Kidney (tissue), 22 donors: ENCODE measurements at places on chromosomes 4 and X. TPM values are rescaled to one million over a fixed set of nuclear protein-coding genes. Genes with fewer than 3 reads are reported as not detected.

DNA sequence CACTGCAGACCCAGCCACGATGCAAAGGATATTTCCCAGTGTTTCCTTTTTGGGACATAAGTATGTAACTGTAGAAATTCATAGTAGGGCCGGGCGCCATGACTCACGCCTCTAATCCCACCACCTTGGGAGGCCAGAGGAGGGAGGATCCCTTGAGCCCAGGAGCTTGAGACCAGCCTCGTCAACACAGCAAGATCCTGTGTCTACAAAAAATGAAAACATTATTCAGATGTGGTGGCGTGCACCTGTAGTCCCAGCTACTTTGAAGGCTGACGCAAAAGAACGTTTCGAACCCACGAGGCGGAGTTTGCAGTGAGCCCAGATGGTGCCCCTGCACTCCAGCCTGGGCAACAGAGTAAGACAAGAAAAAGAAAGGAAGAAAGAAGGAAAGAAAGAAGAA lies 49.2 kb downstream of the CRLF2 start:
- no peaks in the 10 kb centered on the region for H3K36me3 ChIP-seq
- no peak overlapping the region for H3K4me3 ChIP-seq
- no peak for DNase-seq
- no peaks in the 10 kb centered on the region for H3K4me1 ChIP-seq
- no peak overlapping the region for H3K27ac ChIP-seq

DNA sequence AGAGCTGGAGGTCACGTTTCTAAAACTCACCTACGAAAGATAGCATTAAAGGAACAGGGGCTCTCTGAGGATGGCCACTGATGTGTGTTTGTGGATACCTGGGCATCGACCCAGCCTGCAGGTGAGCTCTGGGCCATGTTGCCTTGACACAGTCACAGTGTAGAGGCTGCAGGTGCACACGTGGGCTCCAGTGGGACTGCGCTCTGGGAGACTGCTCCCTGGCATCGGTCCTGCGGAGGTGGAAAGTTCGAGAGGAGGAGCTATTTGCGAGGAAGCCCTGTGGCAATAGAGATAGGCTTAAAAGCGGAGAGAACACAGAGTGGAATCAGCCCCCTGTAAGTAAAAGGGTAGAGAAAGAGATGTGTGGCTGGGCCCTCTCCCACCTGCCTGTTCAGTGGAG lies 12.3 kb upstream of the TADA2B start:
- H3K4me3 ChIP-seq = no peak overlapping the region
- peaks cover 8% of the 10 kb centered on the region for H3K4me1 ChIP-seq
- peak overlapping the region; percentile 63 for H3K27ac ChIP-seq
- peaks cover 18% of the 10 kb centered on the region for H3K36me3 ChIP-seq

- no peaks in the 10 kb centered on the region for H3K4me1 ChIP-seq
- H3K36me3 ChIP-seq = no peaks in the 10 kb centered on the region
- no peak for DNase-seq
- H3K27ac ChIP-seq = no peak overlapping the region
- no peaks in the 10 kb centered on the region for H3K27me3 ChIP-seq
Observed at GRCh38 chr4:123943976-123944375, 547.4 kb downstream of the SPRY1 start.

DNA sequence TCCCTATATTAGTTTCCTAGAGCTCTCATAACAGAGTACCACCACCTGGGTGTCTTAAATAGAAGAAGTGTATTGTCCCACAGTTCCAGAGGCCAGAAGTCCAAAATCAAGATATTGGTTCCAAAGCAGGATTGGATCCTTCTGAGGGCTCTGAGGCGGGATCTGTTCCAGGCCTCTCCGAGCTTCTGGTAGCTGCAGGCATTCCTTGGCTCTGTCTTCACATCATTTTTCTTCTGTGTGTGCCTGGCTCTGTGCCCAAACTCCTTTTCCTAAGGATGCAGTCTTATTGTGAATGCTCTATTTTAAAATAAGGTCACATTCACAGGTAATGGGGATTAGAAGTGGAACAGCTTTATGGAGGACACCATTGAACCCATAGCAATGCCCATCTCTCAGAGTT lies 253.7 kb upstream of the TAPT1 start:
- no peaks in the 10 kb centered on the region for H3K36me3 ChIP-seq
- peaks cover 4% of the 10 kb centered on the region for H3K4me1 ChIP-seq
- no peak overlapping the region for H3K27ac ChIP-seq
- DNase-seq = no peak
- H3K4me3 ChIP-seq = no peak overlapping the region
- H3K27me3 ChIP-seq = no peaks in the 10 kb centered on the region

DNA sequence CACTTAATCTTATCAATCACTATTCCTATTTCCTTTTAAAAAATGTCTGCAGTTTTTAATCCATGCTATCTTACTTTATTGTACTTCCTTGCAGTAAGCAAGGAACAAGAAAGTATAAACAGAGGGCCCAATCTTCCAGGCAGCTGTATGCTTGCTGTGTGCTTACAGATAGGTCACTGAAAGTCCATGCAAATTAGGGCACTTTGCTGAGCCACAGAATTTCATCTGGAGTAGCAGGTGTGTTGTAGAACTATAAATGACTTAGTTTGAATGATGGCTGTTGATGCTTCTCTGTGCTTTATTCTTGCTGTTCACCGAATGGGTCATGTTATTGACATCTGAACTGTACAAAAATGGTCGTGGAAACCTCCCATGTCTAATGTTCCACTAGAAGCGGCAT lies 154.6 kb downstream of the ATOH1 start:
- no peaks in the 10 kb centered on the region for H3K36me3 ChIP-seq
- no peaks in the 10 kb centered on the region for H3K27me3 ChIP-seq
- H3K27ac ChIP-seq = no peak overlapping the region
- peak; percentile 4 for DNase-seq
- no peaks in the 10 kb centered on the region for H3K4me1 ChIP-seq

DNA sequence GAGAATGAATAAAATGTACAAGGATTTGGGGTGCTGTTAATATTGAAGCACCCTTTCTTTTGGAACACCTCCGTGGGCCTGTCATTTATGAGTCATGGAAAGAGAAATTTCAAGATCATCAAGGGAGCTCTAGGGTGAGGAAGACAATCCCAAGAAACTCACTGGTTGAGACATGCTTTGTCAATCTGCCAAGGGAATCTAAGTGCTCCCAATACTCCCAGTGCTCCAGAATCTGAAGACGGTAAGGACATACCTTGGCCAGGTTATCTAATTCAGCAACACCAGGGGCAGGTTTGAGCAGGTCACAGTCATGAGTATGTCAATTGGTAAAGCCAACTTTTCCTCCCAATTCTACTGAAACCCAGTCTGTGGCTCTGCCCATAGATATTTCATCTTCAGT lies 556.4 kb upstream of the CPEB2 start:
- H3K27ac ChIP-seq = no peak overlapping the region
- no peak for DNase-seq

Gene MAGEA10
- not detected for polyA plus RNA-seq

Gene MXRA5
- polyA plus RNA-seq = 4.4 TPM

Gene SLC34A2
- 2.9 TPM for polyA plus RNA-seq

Gene RHOH
- 0.17 TPM for polyA plus RNA-seq
